ENCODE measurements at places on chromosomes 12 and 14.

GRCh38 chr14:99350751-99351150, 78.8 kb upstream of the BCL11B start:
- no peak for DNase-seq

DNA sequence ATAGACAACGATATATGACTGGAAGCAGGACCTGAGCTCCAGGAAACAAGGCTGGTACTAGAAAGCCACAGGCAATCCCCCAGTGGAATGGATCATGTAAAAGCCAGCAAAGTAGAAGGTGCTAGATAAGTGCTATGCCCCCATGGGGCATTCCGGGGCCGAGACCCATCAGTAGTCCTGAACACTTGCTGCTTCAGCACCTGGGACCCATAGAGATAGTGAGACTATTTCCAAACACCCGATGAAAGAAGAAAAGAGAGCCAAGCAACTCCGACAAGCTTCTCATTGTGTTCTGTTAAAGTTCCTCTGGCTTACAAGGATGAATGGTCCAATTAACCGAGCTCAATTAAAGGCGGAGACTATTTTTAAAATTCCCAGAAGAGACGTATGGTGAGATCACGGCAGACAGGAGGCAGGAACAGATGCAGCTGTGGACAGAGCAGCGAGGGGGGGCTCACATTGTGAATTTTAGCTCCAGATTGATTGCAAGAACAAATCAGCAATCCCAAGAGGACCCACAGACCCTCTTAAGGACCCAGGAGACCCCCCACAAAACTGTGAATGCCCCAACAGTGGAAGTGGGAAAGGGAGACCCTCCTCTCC, 142.5 kb upstream of the OVCH1 start:
- no peak for DNase-seq

DNA sequence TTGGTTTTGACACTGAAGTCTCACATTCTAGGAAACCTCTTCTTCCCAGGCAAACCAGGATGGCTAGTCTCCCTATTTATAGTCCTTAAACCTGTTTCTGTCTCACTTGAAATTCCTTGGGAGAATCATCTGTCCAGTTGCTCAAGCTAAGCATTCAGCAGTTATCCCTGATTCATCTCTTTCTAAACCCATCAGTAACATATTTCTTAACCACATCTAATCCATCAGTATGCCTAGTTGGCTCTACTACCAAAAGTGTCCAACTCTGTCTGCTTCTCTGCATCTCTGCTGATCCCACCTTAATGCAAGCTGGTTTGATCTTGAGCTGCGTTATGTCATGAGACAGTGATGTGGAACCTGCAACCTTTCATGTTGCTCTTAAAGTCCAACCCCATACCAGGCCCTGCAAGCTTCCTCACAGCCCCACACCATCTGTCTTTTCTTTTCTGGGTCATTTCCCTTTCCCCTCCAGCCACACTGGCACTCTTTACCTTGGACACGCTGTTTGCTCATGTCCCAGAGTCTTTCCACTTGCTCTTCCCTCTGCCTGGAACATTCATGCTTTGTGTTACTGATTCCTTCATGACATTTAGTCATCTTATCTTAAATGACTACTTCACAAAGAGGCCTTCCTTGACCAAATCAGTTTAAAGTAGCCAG, 380.8 kb upstream of the RGS6 start:
- no peak for DNase-seq

DNA sequence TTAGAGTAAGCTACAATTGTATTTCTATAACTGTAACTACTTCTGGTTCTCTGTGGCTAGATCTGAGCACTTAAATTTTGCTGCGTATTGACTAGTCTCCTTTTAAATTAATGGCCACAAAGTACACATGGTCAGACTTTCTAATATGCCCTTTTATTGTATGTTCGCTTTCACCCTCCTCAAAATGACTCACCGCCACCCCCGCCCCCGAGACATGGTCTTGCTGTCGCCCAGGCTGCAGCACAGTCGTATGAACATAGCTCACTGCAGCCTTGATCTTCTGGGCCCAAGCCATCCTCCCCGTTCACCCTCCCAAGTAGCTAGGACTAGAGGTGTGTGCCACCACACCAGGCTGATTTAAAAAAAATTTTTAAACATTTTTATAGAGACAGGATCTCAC, 11.8 kb downstream of the MTERF2 start:
- no peak for DNase-seq

DNA sequence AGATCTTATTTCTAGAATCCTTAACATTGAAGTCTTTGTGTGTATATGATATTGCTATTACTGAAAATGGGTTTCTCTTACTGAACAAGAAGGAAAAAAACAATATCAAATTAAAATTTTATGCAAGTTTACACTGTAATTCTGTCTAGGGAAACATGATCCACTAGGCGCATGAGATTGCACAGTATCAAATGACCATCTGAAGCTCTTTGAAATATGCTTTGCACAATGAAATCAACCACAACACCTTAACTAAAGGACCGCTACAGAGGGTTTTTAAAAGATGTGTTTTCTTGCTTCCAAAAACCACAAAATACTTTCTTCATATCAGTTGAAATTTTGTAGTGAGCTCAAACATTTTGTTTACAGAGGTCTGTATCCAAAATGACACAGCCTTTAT, 15.1 kb upstream of the KERA start:
- DNase-seq: no peak

- DNase-seq: no peak
Observed at GRCh38 chr12:52561880-52562449, 9.0 kb upstream of the KRT71 start.

GRCh38 chr12:49582201-49582600, 14.3 kb upstream of the MCRS1 start:
- no peak for DNase-seq

DNA sequence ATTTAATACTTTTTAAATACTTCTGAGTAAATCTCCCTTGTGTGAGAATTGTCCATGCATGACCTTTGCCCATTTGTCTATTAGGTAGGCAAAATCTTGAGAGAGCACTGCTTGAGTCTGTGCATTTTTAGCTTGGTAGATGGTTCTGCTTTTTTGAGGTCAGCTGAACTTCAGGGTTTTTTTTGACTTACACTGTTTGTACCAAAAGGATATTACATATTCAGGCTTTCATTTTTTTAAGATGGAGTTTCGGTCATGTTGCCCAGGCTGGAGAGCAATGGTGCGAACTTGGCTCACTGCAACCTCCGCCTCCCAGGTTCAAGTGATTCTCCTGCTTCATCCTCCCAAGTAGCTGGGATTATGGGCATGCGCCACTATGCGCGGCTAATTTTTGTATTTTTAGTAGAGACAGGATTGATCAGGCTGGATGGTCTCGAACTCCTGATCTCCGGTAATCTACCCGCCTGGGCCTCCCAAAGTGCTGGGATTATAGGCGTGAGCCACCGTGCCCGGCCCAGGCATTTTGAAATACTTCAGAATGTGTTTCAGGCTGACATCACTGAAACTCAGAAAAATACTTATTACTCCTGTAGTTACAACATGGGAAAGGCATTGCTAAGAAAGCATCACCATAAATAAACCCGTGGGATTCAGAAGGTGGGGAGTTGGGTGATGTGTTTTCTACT, 11.1 kb downstream of the RASSF3 start:
- DNase-seq: no peak

- DNase-seq: no peak
Observed at GRCh38 chr14:104871656-104872468, 6.8 kb downstream of the CEP170B start.

DNA sequence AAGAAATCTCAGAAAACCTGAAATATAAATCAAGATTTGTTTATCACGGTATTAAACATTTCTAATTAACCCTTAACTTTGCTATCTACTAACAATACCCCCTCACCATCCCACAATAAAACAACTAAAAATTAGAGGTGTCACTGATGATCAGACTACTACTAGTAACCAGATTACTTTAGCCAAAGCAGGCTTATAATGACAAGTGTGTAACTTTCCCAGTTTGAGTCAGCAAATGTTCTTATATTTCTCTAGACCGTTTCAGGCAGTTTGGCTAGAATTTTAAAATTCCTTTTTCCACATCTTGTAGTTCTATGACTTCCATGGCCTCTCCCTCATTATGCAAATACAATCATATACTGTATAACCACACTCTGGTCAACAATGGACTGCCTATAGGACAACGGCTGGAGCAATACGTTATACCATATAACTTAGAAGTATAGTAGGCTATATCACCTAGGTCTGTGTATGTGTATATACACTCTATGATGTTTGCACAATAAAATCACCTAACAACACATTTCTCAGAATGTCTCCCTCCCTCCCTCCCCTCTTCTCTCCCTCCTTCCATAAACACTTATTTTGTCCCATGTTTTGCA, 102.1 kb downstream of the DENND5B start:
- no peak for DNase-seq

DNA sequence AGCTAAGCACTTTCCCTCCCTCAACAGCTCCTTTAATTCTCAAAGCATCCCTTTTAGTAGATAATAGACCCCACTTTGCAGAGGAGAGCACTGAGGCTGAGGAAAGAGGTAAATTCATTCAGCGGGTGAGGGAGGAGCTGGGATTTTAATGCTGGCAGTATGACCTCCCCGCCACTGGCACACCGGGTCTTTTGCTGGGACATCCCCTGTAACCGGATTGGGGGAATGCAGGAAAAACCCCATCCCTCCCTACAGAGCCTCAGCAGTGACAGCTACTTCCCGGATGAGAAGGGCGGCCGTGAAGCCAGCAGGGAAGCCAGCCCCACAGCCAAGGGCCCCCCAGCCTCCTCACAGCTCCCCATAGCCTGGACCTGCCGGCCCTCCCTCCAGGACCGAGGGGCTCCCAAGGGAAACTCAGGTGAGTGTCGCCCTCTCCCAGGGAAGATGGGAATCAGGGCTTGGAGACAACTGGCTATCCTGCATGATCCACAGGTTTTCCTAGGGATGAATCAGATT, 12.1 kb downstream of the ZBTB39 start:
- DNase-seq: no peak

Measured in omental fat pad (tissue), 4 donors.